ENCODE measurements at places on chromosomes 12 and 14. TPM values are rescaled to one million over a fixed set of nuclear protein-coding genes. Genes with fewer than 3 reads are reported as not detected.

- no peaks in the 10 kb centered on the region for H3K27me3 ChIP-seq
- no peak overlapping the region for H3K27ac ChIP-seq
- no peak overlapping the region for H3K4me3 ChIP-seq
- no peaks in the 10 kb centered on the region for H3K4me1 ChIP-seq
- no peak for DNase-seq
- H3K36me3 ChIP-seq: no peaks in the 10 kb centered on the region
Measured at GRCh38 chr12:106417926-106418910, 60.7 kb downstream of the POLR3B start.

DNA sequence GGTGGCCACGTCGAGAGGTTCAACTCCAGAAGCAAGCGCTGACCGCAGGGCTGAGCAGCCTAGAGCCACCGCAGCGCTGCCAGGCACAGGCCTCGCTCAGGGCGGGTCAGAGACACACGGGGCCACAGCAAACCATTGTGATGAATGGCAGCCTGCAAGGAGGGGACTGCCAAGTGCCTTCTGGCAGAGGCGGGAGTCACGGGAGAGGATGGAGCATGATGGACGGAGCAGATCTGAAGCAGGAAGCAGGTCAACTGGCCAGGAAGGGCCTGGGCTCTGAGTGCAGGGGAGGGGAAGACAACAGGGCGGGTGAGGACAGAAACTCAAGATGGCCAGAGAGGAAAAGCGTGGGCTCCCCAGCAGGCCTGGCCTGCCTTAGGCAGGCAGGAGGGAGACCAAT, 49.8 kb downstream of the CDC42BPB start:
- no peak overlapping the region for H3K4me3 ChIP-seq
- H3K27me3 ChIP-seq: no peaks in the 10 kb centered on the region
- DNase-seq: no peak
- H3K27ac ChIP-seq: no peak overlapping the region
- H3K4me1 ChIP-seq: no peaks in the 10 kb centered on the region

AVPR1A gene
- not detected for total RNA-seq

GRCh38 chr12:106030210-106031071, 108.3 kb downstream of the NUAK1 start:
- DNase-seq: no peak
- no peaks in the 10 kb centered on the region for H3K27me3 ChIP-seq
- no peak overlapping the region for H3K4me3 ChIP-seq
- no peak overlapping the region for H3K27ac ChIP-seq
- no peaks in the 10 kb centered on the region for H3K36me3 ChIP-seq

DNAJC22 gene
- total RNA-seq: not detected

GRCh38 chr12:29750131-29750927, 33.4 kb downstream of the TMTC1 start:
- DNase-seq: no peak
- no peaks in the 10 kb centered on the region for H3K36me3 ChIP-seq
- H3K27me3 ChIP-seq: no peaks in the 10 kb centered on the region
- H3K4me1 ChIP-seq: no peaks in the 10 kb centered on the region

MYF6 gene
- not detected for total RNA-seq

RBM19 gene
- 78.4 TPM for total RNA-seq

GRCh38 chr12:130429656-130430505, 92.2 kb downstream of the PIWIL1 start:
- no peaks in the 10 kb centered on the region for H3K27me3 ChIP-seq
- no peak overlapping the region for H3K4me3 ChIP-seq
- H3K36me3 ChIP-seq: no peaks in the 10 kb centered on the region
- H3K4me1 ChIP-seq: no peaks in the 10 kb centered on the region

DNA sequence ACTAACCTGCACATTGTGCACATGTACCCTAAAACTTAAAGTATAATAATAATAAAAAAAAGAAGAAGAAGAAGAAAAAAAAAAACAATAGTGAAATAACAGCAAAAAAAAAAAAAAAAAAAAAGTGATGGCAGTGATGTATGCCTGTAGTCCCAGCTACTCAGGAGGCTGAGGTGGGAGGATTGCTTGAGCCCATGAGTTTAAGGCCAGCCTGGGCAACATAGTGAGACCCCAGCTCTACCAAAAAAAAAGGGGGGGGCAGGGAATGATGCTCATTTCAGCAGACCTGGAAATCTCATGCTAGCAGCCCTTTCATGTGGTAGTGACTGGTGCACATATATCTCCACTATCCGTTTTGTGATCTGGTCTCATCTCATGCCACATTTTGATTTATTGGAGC, 20.8 kb downstream of the TRAFD1 start:
- peaks cover 64% of the 10 kb centered on the region for H3K36me3 ChIP-seq
- no peak for DNase-seq
- H3K4me3 ChIP-seq: no peak overlapping the region
- H3K4me1 ChIP-seq: no peaks in the 10 kb centered on the region
- H3K27ac ChIP-seq: no peak overlapping the region
- no peaks in the 10 kb centered on the region for H3K27me3 ChIP-seq

Data from CD4-positive, alpha-beta memory T cell (primary cell).